Psoas muscle (tissue), 8 donors: ENCODE measurements at places on chromosomes 2 and 18. TPM values are rescaled to one million over a fixed set of nuclear protein-coding genes. Genes with fewer than 3 reads are reported as not detected.

GRCh38 chr2:207845202-207845864, 75.6 kb upstream of the FZD5 start:
- H3K4me1 ChIP-seq = no peaks in the 10 kb centered on the region
- DNase-seq = no peak
- no peak overlapping the region for H3K27ac ChIP-seq
- no peak overlapping the region for H3K4me3 ChIP-seq

Gene ZNF24
- polyA plus RNA-seq = 19.1 TPM

- no peaks in the 10 kb centered on the region for H3K27me3 ChIP-seq
- no peak for DNase-seq
- no peak overlapping the region for H3K4me3 ChIP-seq
- H3K36me3 ChIP-seq = no peaks in the 10 kb centered on the region
- H3K27ac ChIP-seq = no peak overlapping the region
Observed at GRCh38 chr18:8423051-8423557, 186.1 kb upstream of the RAB12 start.

Gene RNF125
- polyA plus RNA-seq = 1.2 TPM

Gene RHOB
- polyA plus RNA-seq = 345 TPM

GRCh38 chr18:28063926-28064325, 113.0 kb downstream of the CDH2 start:
- no peaks in the 10 kb centered on the region for H3K4me1 ChIP-seq
- DNase-seq = no peak

GRCh38 chr18:38496222-38496793, 930.7 kb upstream of the CELF4 start:
- no peak for DNase-seq
- no peak overlapping the region for H3K4me3 ChIP-seq
- no peak overlapping the region for H3K27ac ChIP-seq
- no peaks in the 10 kb centered on the region for H3K27me3 ChIP-seq
- H3K36me3 ChIP-seq = no peaks in the 10 kb centered on the region

DNA sequence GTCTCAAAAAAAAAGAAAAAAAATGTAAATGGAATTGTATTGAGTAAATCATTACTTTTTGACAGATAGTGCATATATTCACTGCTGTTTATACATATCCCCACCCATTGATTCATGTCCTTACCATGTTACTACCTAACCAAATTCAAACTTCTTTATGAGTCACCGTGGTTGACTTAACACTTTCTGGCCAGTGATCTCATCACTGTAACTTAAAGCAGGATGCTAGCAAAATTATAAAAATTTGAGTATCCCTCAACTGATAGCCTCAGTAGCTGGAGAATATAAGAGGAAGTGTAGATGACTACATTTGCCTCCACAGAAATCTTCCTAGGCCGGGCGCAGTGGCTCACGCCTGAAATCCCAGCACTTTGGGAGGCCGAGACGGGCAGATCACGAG, 13.4 kb downstream of the CNOT9 start:
- DNase-seq = no peak
- no peaks in the 10 kb centered on the region for H3K27me3 ChIP-seq
- no peak overlapping the region for H3K4me3 ChIP-seq
- peaks cover 27% of the 10 kb centered on the region for H3K4me1 ChIP-seq
- H3K27ac ChIP-seq = no peak overlapping the region
- peaks cover 8% of the 10 kb centered on the region for H3K36me3 ChIP-seq

Gene IL1R2
- polyA plus RNA-seq = 0.86 TPM
